ENCODE measurements at places on chromosomes 1 and 21.

GRCh38 chr1:243982447-243983018, 68.5 kb upstream of the ZBTB18 start:
- DNase-seq, result no peak

- DNase-seq, result no peak
These were observed 3.6 kb downstream of the ALG14 start for GRCh38 chr1:95068956-95069709.

- DNase-seq, result no peak
These were observed 65.7 kb upstream of the BACE2 start for GRCh38 chr21:41102281-41102680.

DNA sequence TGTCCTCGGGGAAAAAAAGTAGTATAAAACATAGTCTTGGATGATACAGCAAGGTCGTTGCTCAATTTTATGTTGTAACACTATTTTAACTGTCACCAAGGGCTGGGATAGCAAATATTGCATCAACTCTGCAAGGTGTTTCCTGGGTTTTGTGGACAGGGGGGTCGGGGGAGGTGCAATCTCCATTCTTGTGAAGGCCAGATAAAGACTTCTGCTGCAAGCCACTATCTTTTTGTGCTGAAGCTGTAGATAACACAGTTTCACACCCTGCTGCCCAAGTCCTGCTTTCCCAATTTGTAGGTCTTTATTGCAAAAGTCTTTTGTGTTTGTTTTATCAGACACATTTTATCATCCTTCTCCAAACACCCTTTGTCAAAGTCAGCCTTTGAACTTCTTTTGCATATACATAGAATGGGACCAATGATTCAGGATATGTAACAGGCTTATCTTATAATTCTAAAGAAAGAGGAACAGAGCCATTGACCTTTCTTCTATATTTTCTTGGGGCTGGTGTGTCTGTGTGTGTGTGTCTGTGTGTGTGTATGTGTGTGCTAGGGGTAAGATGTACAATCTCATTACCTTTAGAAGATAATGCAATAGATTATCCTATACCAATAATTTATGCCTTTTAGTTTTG, 140.6 kb downstream of the RUNX1 start:
- DNase-seq, result no peak

DNA sequence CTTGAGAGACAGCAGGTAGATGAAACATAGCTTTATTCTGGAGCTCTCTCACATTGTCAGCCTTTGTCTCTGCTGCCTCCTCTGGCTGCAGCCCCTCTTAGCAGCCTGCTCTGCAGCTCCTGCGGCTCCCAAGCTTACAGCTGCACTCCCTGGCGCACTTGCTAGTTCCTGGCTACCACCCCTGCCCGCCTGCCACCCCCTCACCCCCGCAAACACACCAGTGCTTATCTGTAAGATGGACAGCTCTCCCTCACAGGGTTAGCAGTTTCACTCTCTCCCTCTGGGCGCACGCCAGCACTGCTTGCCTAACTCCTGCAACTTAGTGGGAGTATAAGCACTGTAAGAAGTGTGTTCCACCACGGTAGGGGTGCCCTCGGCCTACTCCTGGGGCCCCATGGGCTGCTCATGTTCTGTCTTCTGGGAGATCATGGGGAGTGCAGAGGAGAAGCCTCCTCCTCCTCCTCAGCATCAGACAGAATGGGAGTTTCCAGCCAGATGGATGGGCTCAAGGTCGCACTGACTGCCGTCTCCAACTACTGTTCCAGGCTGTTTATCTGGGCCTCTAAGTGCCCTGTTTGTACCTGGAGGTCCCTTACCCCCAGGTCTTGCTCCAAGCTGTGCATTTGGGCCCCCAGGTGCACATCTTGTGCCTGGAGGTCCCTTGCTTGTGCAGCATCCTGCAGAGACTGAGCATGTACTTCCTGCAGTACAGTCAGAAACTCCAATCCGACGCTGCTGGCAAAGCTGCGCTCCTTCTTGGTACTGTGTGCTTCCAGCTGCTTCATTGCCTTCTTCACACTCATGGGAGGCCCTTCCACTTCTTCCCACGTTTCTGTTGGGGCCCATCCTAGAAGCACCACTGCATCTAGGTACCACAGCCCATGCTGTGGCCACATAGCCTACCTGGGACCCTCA, 1388.1 kb downstream of the AMY1C start:
- DNase-seq, result peak; percentile 70

- DNase-seq, result no peak
These were observed 29.8 kb upstream of the GALNT2 start for GRCh38 chr1:230037261-230037660.

DNA sequence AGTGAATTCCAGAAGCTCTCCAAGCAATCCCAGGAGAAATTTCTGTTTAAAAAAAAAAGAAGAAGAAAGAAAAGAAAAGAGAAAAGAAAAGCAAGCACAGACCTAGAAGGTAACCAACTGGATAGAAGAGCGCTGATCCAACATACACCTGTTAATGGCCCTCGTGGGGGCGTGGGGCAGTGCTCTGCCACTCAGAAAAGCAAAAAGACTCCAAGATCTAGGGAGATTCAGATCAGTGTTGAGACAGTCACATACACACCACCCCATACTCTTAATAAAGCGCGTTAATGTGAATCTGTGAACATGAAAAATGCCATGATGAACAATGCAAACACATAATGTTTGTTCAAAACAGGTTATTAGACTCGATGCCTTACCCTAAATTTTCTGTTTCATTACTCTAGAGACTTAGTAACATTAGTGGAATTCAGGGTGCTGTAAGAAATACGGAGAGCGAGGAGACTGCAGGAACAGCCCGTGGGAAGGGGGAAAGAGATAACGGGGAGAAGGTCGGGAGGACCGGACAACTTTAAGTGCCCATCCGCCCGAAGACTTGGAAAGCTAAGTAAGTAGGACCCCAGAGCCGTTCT, 406 bp downstream of the NME7 start:
- DNase-seq, result no peak

GRCh38 chr1:20321573-20321972, 30.9 kb downstream of the VWA5B1 start:
- DNase-seq, result no peak

- DNase-seq, result no peak
These were observed 371.7 kb upstream of the ADGRL2 start for GRCh38 chr1:81428998-81429397.

GRCh38 chr1:228938537-228938901, 203.2 kb downstream of the RHOU start:
- no peak for DNase-seq

- no peak for DNase-seq
These were observed 846 bp downstream of the HMGB4 start for GRCh38 chr1:33864460-33865389.

GRCh38 chr1:2506007-2506860, 20.2 kb downstream of the PANK4 start:
- no peak for DNase-seq

GRCh38 chr21:33991133-33991532, 75.5 kb upstream of the ATP5PO start:
- no peak for DNase-seq

- DNase-seq, result no peak
These were observed 176.5 kb downstream of the VAV3 start for GRCh38 chr1:107788206-107789202.

- no peak for DNase-seq
These were observed 176.1 kb downstream of the SLC45A1 start for GRCh38 chr1:8493916-8494540.

DNA sequence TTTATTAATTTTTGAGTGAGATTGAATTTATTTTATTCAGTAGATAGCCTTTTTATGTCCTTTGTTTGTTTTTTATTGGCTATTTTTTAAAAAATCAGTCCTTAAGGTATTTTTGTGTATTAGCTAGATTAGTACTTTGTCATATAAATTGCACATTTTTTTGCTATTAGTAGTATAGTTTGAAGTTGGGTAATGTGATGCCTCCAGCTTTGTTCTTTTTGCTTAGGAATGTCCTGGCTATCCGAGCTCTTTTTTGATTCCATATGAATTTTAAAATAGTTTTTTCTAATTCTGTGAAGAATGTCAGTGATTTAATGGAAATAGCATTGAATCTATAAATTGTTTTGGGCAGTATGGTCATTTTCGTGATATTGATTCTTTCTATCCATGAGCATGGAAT, 80.4 kb downstream of the MAN1A2 start:
- no peak for DNase-seq

DNA sequence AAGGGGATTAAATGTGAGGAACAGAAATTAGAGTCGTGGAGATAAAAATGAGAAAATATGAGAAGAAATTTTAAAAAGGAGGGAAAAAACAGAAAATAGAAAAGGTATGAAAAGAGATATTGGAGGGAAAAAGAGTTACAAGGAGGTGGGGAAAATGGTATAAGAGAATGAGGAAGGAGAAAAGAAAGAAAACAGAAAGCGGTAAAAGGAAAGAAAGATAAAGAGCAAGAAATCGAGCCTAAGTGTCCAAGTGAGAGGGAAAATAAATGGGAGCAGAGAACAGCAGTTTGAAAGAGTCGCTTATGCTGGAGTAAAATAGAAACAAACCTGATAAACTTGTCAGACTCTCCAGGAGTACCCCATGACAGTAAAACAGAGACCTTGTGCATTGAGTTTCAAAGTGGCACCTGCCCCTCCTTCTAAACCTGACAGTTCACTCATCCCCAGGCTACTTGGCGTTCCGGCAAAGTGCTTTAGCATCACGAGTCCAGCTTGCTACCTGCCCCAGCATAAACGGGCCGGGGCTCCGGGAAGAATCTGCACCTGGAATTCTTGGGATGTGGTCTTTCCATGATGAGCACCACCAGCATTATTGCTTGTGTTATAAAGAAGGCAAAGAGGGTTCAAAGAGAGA, 585 bp downstream of the NEGR1 start:
- DNase-seq, result no peak

DNA sequence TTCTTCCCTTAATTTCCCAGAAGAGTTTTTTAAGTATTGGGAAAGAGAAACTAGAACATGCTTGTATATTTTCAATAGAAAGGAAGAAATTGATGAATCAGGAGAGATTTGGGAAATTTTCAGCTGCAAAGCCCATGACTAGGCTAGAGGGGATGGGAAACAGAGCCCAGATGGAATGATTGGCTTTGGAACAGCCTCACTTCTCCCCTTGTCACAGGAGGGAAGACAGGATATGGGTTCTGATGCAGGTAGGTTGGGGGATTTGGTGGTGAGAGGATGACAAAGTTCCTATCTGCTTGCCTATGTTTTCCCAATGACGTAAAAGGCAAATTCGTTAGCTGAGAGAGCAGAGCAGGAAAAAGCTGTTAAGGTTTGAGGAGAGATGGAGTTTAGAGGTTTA, 31.0 kb upstream of the ARID1A start:
- no peak for DNase-seq
